Stimulated activated naive CD4-positive, alpha-beta T cell treated with Interleukin-2 at 50 U/mL for 16 hours (primary cell): ENCODE measurements at places on chromosomes 12 and 14.

DNA sequence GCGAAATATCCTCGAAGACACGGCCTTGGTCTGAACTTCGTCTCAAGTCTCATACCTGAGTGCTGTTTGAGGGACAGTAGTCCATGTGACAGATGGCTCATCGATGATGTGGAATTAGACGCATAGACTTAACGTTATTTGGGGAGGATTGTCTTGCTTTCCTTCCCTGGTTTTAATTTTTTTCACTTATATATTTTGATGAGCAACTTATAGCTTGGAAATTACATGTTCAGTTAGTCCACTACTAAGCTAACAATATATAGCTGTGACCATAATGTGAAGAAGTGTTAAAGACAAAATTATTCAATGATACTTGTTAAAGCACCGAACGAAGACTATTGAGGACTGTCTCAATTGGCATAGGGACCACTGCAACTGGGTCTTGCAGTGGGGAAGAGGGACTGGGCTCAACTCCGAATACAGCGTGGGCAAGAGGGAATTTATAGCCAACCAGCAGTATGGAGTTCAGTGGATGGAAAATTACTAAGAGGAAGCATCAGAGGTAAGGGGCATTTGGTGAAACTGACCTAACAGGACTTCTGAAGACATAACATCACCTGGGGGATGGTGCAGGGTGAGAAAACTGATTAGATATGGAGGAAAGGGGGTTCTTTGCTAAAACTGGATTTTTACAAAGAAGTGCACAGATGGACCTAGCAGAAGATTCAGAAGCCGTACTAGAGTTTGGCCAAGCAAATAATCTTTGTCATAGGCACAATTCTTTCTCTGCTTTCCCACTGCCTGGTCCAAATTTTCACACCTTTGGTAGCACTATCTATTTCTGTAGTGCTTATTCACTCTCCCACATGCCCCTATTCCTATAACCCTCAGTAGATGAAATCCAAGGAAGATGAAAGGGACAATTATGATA, 910 bp upstream of the TM7SF3 start:
- no peak for DNase-seq

DNA sequence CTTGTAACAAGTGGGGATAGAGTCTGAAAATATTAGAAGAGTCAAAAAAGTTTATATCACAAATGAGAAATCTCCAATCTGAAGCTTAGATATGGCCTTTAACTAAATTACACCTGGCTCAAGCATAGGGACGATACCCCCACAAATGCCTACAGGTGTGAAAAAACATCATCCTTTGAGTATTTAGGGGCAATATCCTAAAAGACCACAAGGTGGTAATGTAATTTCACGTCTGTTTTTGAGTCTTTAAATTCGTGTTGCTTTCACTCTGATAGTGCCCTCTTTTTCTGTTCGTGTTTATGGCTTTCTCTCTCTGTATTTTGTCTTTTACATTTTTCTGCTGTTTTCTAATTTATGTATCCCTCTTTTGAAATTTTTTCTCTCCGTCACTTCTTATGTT, 84.3 kb downstream of the ETNK1 start:
- DNase-seq = no peak

GRCh38 chr14:81303258-81303935, 82.6 kb upstream of the GTF2A1 start:
- peak; percentile 0 for DNase-seq

- DNase-seq = no peak
These were observed 1134.6 kb downstream of the BCL11B start for GRCh38 chr14:98137131-98138025.

GRCh38 chr14:104864267-104865080, 594 bp upstream of the CEP170B start:
- DNase-seq = no peak

DNA sequence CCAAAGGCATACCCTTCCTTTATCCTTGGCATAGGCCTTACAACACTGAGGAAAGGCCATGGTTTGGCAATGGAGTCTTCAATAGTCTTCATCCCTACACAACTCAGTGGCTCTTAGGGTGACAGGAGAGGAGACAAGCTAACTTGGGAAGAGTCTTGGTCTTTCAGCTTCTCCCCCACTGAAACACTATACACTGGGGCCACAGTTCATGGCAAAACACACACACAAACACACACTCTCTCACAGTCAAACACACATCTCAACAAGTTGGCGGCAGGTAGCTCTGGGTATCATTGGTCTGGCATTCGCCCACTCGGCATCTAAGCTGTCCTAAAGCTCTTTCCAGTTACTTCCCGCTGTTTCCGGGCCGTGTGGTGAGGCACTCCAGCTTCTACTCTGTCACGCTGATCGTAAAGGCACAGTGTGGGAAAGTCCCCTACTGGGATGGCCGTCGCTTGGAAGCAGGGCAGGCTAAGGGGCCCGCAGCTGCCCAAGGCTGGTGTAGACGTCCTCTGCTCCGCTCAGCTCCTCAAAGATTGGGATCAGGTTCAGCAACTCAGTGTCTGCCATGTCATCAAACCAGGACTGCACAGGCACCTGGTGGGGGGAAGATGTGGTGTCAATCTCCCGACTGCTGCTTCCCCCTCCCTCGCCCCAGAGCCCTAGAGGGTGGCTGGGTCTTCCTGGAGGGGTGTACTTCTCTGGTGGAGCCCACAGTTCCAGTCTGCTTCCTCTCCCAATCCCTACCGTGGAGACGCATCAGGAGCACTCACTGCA, 4.8 kb upstream of the AVIL start:
- no peak for DNase-seq

- DNase-seq = peak; percentile 91
These were observed at the start of gene PPP1CC for GRCh38 chr12:110742718-110743570. PPP1CC (minus strand) TSS chr12:110742891; CDS start chr12:110742707, 184 bp downstream.

DNA sequence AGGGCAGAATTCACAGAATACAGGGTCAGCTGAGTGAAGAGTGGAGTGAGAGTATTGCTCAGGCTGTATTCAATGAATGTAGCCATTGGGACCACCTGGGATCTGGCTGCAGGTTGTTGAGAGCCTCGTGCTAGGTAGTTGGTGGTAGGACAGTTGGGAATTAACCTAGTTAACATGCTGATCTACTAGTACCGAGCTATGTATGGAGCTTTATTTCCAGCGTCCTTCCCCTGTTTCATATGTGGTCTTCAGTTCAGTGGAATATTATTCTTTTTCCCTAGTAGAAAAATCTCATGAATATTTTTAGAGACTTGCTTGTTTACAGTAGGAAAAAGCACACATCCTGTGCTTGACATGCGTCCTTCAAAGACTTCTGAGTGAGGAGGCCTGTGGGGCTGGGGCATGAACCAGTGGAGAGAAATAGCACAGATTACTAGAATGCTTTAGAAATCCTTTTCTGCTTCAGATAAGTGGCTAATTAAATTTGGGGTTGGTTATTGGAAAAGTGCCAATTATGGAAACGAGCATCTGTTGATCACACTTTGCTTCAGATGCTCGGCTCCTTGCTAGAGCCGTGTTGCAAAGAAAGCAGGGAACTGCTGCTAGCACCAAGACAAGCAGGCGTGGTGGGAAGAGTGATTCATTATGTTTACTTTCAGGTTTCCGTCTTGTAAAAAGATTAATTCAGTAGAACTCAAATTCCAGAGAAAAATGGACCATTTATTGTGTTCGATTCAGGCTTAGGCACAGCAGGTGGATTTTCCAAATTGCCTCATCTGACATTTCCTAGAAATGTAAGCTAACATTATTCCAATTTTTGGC, 53.6 kb downstream of the ARF6 start:
- DNase-seq = peak; percentile 9

DNA sequence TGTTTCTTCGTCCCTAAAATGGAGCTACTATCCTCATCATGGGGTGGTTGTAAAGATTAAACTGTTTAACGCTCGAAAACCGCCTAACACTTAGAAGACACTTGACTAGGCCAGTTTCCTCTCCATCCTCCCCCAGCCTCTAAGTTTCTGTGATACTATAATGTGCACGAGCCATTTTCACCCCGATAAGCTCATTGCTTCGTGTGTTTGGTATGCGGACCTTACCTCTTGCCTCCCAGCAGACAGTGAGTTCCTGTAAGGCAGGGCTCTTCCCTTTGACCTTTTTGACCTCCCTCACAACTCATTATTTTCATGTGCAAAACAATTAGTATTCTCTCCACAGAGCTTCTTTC, 499 bp upstream of the GXYLT1 start:
- DNase-seq = no peak

DNA sequence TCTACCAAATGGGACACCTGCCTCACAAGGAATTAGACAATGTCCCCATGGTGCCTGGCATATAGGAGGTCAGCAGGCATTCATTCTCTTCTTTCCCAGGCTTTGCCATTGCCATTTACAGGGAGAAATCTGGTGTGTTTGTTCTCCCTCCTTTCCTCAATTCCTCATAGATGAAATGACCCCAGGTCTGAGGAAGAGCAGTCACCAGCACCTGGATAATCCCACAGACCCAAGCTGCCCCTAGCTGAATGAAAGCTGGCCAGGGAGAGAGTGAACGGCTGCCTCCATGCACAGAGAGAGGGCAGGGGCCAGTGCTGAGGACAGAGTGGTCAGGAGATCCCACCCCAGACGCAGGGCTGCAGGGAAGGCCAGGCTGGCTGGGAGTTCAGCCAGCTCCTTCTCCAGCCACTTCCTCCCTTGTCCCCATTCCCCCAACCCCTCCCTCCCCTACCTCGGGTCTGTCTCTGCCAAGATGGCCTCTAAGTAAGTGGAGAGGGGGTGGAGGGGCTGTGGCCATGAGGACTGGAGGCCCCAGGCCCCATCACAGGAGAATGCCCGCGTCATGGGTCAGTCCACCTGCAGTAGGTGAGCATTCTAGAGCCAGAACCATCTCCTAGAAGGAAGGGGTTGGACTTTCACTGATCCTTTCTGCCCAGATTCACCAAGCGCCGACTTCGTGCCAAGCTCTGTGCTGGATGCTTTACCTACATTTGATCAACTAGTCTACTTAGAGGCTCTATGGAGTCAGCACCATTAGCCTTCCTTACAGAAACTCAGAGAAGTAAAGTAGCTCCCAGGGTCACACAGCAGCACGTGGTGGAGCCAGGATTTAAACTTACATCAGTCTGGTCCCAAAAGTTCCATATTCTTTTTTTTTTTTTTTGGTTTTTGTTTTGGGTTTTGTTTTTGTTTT, 2.0 kb upstream of the KRT4 start:
- DNase-seq = no peak

- no peak for DNase-seq
These were observed 349.2 kb upstream of the LMO3 start for GRCh38 chr12:16955083-16955657.

DNA sequence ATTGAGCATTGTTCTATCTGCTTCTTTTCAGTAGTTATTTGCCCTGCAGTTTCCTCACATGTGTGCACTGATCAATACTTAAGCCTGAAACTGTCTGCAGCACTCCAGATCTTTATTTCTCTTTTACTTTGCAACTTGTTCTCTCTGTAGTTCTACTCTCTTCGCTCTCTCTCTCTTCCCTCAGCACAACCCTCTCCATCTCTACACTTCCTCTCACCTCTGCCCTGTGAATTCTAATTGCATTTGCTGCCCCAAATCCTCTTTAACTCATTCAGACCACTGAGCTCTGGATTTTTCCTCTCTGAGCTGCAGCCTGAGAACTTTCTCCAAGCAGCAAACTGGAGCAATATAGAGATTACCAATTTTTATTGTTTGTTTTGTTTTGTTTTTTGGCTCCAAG, 1035.5 kb downstream of the FSCB start:
- no peak for DNase-seq

GRCh38 chr14:103606963-103607668, 21.9 kb upstream of the KLC1 start:
- peak; percentile 26 for DNase-seq

GRCh38 chr12:43238281-43238680, 313.7 kb downstream of the ADAMTS20 start:
- no peak for DNase-seq

GRCh38 chr12:89353823-89354611, 1.7 kb upstream of the DUSP6 start:
- peak; percentile 64 for DNase-seq

DNA sequence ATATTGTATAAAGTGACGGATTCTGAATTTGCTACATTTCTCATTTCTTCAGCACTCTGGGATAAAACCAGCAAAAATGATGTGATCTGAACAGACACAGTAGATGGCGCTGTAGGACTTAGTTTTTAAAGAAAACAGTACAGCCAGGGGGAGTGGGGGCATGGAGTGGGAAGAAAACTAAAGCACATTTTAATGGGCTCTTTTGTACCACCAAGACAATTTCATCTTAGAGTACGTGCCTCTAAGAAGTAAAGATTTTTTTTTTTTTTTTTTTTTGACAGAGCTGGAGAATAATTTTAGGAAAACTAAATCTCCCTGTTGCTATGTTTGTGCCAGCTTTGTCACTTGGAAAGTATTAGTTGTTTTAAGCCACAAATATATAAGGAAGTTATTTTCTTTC, 124.4 kb downstream of the RAD51B start:
- DNase-seq = peak; percentile 16

- DNase-seq = no peak
These were observed 8.3 kb upstream of the C14orf180 start for GRCh38 chr14:104571246-104571645.

DNA sequence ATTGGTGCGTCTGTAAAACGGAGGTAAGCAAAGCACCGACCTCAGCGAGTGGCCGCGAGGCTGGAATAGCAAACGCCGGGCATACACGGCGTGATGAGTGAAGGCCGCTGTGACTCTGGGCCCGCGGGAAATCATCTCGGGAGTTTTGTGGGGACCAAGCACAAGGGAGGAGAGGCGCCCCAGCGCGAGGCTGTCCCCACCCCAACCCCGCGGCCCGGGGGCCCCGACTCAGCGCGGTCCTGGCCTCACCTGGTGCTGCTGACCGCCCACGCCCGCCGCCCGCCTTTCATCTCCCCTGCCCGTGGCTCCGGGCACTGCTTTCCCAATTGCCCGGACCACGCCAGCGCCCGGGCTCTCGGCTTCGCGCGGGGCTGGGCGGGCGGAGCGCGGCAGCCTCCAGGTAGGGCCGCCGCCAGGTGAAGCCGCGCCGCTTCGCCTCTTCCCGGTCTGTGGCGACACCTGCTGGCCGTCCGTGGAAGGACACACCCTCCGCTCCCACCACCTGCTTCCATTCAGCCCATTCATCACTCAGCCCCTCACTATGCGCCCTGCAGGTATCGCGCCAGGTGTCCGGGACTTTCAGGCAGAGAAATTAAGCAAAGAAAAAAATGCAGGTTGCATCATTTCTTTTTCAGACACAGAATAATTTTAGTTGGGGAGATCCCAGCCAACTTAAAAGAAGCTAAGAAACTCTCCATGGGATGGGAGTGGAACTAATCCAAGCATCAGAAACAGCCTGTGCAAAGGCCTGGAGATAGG, 360.4 kb downstream of the MED13L start:
- DNase-seq = peak; percentile 35

DNA sequence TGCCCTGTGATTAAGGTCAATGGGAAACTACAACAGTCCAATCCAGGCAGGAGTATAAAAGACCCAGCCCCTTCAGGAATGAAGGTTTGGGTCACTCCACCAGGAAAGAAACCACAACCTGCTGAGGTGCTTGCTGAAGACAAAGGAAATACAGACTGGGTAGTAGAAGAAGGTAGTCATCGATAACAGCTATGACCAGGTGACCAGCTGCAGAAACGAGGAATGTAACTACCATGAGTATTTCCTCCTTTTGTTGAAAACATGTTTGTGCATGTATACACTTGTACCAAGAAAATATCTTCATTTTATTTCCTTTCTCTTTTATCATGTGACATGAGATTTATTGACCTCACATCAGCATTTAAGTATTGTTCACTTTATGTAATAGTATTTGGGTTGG, 409.1 kb downstream of the FOXG1 start:
- DNase-seq = no peak
